ENCODE measurements at places on chromosomes 5 and 9.

GRCh38 chr5:33480876-33481275 is 40.1 kb downstream of the TARS1 start:
- no peak for DNase-seq

DNA sequence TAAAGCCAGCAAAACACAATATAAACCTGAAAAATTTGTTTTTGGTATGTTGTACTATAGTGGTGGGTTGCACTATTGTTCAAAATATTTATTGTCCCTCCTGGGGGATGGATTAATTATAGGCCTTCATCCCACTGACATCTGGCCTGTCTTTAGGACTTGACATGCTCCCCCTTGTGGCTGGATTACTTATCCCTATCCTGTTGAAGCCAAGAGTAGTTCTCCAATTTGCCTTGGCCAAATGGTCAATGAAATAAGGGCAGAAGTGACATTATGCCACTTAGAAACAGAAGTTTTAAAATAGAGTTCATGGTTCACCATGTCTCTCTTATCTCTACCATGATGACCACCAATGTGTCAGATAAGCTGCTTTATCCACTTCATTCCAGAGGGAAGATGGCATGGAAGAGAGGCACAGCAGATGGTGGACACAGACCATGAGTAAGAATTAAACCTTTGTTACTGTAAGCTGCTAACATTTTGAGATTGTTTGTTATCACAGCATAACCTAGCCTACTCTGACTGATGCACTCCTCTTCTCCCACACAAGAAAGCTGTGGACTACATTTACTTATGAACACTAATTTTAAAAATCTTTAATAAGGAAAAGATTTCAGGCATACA is 29.2 kb upstream of the ARHGEF28 start:
- peak; percentile 18 for DNase-seq

GRCh38 chr5:178221853-178222252 is 10.7 kb downstream of the PHYKPL start:
- no peak for DNase-seq

DNA sequence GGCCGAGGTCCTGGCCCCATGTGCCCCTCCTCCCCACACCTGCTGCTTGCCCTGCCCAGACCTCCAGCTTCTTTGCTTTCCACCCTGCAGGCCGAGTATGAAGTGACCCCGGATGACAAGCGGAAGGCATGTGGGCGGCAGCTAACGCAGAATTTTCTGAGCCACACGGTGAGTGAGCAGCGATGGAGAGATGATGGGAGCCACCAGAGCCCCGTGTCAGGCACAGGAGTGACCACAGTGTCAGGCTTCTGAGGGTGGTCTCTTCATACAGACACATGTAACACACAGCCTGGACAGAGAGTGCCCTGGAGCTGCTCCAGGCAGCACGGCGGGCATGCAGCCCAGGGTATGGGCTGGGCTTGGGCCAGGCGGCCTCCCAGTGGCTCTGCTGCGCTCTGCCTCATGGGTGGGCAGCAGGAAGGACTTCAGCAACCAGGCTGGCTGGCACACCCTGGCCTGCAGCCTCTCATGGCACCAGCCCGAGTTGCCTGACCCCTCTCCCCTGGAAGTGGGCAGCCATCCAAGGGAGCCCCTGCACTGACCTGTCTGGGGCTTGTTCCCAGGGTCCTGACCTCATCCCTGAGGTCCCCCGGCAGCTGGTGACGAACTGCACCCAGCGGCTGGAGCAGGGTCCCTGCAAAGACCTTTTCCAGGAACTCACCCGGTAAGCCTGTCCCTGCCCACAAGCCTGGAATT is 5.8 kb downstream of the GRK6 start:
- DNase-seq, result no peak

DNA sequence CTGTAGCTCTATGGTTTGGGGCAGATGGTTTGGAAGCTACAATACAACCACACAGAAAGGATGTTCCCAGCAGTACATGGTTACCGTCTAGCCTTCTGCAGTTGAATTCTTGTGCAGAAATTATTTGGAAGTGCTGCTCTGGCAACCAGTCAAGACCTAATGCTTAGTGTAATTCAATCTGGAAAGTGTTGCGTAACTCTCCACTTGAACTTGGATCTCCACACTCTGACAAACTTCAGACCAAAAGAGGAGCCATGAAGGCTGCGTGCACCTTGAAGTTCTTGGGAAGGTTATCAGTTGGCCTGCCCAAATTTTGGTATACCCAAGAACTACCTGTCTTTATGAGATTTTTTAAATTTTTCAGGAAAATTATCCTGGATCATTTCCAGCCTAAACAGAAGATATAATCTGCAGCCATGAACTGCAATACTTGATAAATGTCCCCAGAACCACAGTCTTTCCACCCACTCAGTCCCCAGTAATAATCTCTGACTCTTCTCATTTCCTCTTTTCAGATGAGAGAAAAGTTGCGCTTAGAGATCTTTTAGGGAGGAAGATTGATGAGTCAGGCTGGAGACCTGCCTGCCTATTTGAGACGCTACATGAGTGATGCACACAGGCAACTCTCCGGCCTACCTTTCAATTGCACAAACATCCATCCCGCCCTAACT is 159.9 kb downstream of the FANCC start:
- no peak for DNase-seq

DNA sequence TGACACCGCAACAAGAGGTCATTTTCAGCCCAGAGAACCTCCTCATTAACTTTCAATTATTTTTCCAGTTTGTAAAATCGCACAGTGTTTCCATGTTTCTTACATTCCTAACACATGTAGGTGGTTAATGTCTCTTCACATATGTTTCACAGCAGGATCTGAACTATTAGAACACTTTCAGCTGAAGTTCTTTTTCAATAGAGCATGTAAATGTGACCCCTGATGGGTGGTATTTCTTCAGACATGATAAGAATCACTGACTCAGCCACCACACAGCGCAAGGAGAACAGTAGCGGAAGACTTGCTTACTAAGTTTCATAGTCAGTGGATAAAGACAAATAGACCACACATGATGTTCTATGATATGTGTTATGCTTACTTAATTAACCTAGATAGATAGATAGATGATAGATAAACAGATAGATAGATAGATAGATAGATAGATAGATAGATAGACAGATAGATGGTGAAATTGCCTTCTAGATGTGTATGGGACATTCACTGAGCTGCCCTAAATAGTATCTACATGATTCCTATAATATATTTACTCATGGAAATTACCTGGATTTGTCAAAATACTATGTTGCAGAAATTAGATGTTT is 1992.1 kb upstream of the NUDT12 start:
- no peak for DNase-seq

DNA sequence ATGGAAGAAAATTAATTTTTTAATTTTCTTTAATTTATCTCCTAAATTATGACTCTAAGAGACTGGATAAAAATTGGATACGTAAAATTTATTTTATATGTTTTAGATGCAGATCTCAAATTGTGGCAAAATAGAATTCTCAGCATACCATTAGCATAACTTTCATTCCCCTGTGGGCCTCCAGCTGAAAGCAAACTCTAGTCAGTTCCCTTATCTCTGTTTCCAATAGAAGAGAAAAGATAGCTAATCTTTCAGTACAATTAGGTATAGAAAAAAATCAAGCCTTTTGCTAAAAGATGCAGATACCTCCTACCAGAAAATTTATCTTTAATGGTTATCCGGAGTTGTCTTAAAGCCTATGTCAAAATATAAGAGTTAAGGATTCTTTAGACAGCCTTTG is 1530.6 kb downstream of the EFNA5 start:
- DNase-seq, result no peak

DNA sequence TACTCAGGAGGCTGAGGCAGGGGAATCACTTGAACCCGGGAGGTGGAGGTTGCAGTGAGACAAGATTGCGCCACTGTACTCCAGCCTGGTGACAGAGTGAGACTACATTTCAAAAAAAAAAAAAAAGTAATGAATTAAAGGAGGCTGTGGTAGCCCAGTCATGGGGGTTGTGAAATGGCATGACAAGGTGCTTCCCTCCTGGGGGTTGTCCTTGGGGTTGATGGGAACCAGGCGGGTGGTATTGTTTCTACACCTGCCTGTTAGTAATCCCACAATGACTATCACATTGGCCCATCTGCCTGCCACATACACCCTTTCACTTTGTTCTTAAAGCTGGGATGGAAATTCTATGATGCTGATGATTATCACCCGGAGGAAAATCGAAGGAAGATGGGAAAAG is 5.6 kb downstream of the IDNK start:
- no peak for DNase-seq

- no peak for DNase-seq
These were observed 37.8 kb downstream of the GRAMD2B start for GRCh38 chr5:126460977-126461376.

GRCh38 chr5:97762483-97762882 is 579.4 kb upstream of the RIOK2 start:
- DNase-seq, result no peak
